Heart left ventricle (tissue), 16 donors: ENCODE measurements at places on chromosomes 2 and 18. TPM values are rescaled to one million over a fixed set of nuclear protein-coding genes. Genes with fewer than 3 reads are reported as not detected.

The SRD5A2 gene
- not detected for polyA plus RNA-seq

The KIF1A gene
- polyA plus RNA-seq: 0.97 TPM

The KIAA2012 gene
- polyA plus RNA-seq: not detected

The MPP4 gene
- not detected for polyA plus RNA-seq

The CNGA3 gene
- polyA plus RNA-seq: not detected

The ZNF519 gene
- polyA plus RNA-seq: 0.97 TPM

The FAM237A gene
- polyA plus RNA-seq: not detected

The MDH1 gene
- polyA plus RNA-seq: 2,242 TPM

DNA sequence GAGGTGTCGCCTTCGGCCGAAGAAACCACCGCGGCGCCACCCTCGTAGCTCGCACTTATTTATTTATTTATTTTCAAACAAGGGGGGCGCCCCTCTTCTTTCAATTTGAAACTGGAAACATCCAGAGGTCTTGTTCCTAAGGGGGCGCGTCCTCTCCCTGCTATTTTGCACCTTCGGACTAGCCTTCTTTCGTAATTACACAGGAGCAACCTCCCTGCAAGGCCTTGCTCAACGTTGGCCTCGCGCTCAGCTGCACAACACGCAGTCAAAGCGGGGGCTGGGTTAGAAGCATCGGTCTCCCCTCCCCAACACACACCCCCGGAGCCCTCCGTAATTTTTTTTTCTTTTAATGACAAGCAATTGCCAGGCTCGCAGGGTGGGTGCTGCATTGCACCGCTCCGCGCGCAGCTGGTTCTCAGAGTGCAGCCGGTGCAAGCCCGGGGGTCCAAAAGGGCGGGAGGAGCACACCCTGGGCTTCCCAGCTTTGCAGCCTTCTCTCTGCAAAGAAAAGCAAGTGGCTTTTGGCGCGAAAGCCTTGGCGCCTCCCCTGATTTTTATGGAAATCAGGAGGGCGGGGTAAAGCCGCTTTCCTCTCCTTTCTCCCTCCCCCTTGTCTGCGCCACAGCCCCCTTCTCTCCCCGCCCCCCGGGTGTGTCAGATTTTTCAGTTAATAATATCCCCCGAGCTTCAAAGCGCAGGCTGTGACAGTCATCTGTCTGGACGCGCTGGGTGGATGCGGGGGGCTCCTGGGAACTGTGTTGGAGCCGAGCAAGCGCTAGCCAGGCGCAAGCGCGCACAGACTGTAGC, at the start of gene MYCN:
Gene MYCN (plus strand): TSS at position 697 of the 807 bp plus-strand sequence. CDS start 1,515 bp downstream, outside the sequence.
- DNase-seq: no peak

GRCh38 chr2:88483200-88483599, 30.7 kb upstream of the FOXI3 start:
- no peak for DNase-seq

DNA sequence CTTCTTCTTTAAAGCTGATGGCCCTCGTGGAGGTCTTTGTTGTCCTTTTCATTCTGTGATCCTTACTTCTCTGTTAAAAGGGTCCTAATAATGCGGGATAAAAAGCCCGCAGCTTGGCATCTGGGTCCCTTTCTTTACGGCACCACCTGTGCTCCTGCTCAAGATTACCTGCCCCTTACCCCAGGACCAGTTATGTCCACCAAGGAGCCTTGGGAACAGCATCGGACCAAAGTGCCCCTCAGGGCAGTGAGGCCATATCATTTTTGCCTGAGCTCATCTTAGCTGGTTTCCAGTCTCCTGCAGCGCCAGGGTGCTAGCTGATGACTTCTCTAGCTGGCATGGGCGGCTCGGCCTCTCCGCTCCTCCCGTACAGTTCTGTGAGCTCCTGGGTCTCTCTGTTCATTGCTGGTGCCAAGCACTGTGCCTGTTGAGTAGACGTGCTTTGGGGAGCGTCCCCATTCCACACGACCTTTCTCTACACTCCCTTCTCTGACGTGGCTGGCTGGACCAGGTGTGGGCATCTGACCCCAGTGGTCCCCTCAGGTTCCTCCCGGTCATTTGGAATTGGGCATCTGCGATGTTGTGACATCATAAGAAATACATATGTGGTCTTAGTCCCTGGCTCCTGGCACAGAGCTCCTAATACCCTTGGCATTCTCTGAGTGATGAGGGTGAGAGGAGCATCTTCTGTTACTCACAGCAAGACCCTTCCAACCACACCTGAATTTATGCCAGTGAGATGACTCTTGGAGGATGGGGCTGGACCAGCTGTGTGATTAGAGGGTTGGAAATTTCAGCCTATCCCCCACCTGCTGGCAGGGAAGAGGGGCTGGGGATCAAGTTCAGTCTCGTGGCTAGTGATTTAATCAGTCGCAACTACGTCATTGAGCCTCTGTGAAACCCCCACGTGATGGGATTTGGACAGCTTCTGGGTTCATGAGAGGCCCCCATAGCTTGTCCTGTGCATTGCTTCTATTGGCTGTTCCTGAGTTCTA, 134.2 kb upstream of the HS6ST1 start:
- no peak for DNase-seq

DNA sequence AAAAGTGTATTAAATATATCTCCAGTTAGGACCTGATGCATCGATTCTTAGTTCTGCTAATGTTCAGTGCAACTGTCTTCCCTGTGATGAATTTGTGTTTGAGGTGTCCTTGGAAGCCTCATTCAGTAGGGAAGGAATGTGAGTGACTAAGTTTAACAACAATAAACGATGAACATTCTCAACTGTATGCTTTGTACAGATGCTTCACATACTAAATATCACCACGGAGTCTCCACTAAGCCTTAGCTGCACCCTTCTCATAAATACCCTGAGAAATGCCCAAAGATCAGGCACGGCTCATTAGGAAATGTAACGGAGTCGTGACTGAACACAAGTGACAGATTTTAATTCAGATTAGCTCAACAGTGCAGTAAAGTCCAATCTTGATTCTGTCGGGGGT, 24.4 kb upstream of the AGFG1 start:
- DNase-seq: no peak

GRCh38 chr18:26568926-26569665, 20.7 kb upstream of the KCTD1 start:
- no peak for DNase-seq

GRCh38 chr18:74506448-74507084, 10.4 kb downstream of the CNDP2 start:
- no peak for DNase-seq

GRCh38 chr2:210555555-210555954, 844 bp upstream of the CPS1 start:
- DNase-seq: no peak

- DNase-seq: peak; percentile 46
These were observed 125.9 kb downstream of the ANTXR1 start for GRCh38 chr2:69138793-69139459.

- DNase-seq: peak; percentile 62
These were observed 1.0 kb downstream of the UBR3 start for GRCh38 chr2:169828141-169828811.

DNA sequence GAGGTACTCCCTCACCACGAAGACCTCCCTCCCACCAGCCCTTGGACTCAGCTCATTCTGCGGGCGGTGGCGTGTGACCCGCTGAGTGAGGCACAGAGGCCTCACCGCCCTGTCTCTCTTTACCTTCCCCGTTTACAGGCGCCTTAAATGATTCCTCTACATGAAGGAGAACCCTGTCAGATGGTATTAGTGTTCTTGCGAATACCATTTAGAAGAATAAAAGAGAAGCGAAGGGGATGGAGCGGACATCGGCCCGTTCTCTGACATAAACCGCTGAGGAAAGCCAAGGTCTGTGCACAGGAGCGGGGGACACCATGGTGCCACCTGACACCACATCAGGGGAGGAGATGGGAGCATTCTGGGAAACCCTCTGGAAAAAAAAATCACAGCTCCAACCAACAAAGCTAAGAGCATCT, 179.8 kb downstream of the HDAC4 start:
- DNase-seq: no peak

DNA sequence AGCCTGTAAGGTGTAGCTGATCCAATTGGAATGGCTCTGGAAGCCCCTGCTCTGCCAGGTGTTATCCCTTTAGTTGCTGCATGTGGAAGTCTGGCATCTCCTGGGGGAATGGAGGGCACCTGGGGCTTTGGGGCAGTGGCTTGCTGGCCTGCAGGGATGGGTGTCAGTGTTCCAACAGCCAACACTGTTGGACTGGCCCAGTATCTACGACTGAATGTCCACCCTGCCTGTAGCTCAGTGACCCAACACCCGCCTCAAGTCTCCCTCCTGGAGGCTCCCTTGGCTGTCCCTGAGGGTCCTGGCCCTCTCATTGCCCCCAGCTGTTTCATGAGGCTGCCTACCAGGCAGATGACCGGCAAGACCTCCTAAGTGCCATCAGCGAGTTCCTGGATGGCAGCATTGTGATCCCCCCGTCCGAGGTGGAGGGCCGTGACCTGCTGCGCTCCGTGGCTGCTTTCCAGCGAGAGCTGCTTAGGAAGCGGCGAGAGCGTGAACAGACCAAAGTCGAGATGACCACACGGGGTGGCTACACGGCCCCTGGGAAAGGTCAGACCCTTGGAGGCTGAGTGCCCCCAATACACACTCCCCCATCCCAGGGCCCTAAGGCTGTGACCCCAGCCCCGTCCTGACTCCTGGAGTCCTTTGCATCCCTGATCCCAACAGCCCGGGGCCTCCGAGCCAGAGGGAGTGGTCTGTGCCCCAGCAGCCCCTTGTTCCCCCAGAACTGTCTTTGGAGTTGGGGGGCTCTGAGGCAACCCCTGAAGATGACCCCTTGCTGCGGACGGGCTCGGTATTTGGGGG, 7.7 kb downstream of the SLC4A3 start:
- no peak for DNase-seq

GRCh38 chr18:23422751-23423418, 30.2 kb upstream of the RIOK3 start:
- peak; percentile 55 for DNase-seq

GRCh38 chr2:141301551-141301950, 829.3 kb downstream of the LRP1B start:
- DNase-seq: no peak

DNA sequence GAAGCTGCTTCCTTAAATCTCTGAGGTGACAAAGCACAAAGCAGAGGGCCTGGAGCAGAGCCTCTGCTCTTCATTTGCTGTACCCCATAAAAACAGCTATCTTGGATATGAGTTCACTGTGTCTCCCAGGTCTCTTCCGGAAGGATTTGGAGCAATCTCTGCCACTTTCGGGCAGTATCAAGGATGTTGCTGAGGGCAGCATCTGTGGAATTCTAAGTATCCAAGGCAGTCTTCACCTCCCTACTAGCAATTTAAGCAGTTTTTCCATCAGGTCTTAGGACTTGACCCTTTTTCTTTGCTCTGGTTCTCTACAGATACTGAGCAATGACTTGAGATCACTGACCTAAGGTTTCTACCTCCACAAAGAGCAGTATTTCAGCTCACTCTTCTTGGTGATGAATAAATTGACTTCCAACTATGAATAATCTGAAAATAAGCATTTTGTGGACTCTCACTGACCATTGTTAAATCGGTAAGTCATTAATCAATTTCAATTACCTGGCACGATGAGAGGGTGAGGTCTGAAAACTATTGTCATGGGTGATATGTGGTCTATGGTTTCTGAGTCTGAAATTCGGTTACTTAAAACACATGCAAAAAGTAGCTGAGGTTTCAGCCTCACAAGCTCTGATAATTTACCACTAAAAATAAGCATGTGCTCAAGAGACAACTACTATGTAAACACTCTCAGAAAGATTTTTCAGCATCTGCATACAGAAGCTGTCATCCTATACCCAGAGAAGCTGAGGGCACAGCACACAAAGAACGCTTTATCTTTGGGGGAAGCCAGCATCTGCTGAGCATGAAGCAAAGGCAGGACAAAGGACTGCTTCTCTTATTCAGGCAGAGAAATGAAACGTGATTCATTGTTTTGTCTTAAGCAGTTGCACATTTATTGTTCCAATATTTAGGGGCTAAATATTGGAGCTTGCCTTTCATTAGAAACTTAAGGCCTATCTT, 32.1 kb upstream of the SPATS2L start:
- no peak for DNase-seq

GRCh38 chr18:10488017-10488416, 33.6 kb downstream of the APCDD1 start:
- DNase-seq: no peak
